ENCODE measurements at places on chromosomes 12 and 14.

DNA sequence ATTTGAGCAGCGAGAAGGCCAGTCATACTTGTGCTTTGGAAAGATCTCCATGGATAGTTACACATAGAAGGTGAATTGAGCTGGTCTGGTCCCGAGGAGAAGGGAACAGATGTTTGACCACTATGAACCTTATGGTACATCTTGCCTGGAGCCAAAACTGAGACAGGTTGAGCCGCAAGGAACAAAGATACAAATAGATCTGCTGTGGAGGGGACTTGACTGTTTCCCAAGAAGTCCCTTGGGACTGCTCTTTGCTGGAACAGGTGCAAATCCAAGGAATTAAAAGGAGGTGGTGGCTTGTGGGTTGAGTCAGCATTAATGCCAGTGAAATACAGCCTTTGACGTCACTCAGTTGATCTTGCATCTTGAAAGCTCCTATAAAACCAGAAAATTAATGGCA lies 68.8 kb upstream of the PRIMA1 start:
- H3K4me3 ChIP-seq, result no peak overlapping the region
- H3K27me3 ChIP-seq, result peaks cover 6% of the 10 kb centered on the region
- H3K27ac ChIP-seq, result peak overlapping the region; percentile 71
- peaks cover 4% of the 10 kb centered on the region for H3K4me1 ChIP-seq

- peaks cover 15% of the 10 kb centered on the region for H3K4me1 ChIP-seq
- no peaks in the 10 kb centered on the region for H3K27me3 ChIP-seq
- no peak overlapping the region for H3K27ac ChIP-seq
- H3K4me3 ChIP-seq, result no peak overlapping the region
- no peaks in the 10 kb centered on the region for H3K36me3 ChIP-seq
These were observed 60.9 kb downstream of the PLEKHA5 start for GRCh38 chr12:19190292-19191031.

DNA sequence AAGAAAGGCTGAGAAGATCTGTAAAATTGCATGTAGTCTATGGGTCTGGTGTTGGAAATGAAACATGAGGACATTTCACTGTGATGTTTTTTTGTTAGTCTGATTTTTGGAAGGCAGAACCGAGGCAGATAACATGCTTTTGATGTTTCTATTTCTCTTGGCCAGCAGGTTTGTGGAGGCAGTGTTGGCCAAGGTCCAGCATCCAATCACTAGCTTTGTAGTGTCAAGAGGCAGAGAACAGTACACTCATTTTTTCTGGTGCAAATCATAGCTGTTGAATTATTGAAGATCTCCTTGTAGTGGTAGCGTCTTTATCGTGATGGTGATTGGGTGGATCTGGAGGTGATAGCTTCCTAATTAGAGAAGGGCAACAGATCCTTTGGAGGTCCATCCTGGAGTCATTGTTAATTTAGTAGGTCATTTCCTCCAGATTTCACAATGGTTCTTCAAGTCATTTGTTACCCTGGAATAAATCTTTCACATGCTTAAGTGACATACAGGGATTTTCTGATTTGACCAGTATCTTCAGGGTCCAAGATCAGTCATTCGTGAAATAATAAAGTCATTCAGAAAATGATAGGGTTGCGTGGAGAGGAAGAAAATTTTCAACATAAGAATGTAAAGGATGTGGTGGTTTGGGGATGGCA lies 252.4 kb upstream of the CPNE8 start:
- no peak for DNase-seq
- H3K36me3 ChIP-seq, result no peaks in the 10 kb centered on the region
- H3K4me3 ChIP-seq, result no peak overlapping the region
- H3K27ac ChIP-seq, result no peak overlapping the region
- no peaks in the 10 kb centered on the region for H3K27me3 ChIP-seq

GRCh38 chr12:89245090-89245489 lies 107.2 kb downstream of the DUSP6 start:
- peak overlapping the region; percentile 7 for H3K27ac ChIP-seq
- H3K27me3 ChIP-seq, result no peaks in the 10 kb centered on the region
- no peak overlapping the region for H3K4me3 ChIP-seq

GRCh38 chr14:32675433-32675832 lies 263.2 kb upstream of the NPAS3 start:
- no peaks in the 10 kb centered on the region for H3K4me1 ChIP-seq
- no peaks in the 10 kb centered on the region for H3K27me3 ChIP-seq
- H3K4me3 ChIP-seq, result no peak overlapping the region

GRCh38 chr12:95117178-95117599 lies 43.8 kb upstream of the NR2C1 start:
- DNase-seq, result peak; percentile 74
- H3K27ac ChIP-seq, result no peak overlapping the region
- H3K36me3 ChIP-seq, result no peaks in the 10 kb centered on the region
- no peaks in the 10 kb centered on the region for H3K4me1 ChIP-seq
- no peak overlapping the region for H3K4me3 ChIP-seq

GRCh38 chr14:32826404-32827082 lies 112.1 kb upstream of the NPAS3 start:
- DNase-seq, result peak; percentile 27
- no peak overlapping the region for H3K27ac ChIP-seq
- no peaks in the 10 kb centered on the region for H3K4me1 ChIP-seq
- no peaks in the 10 kb centered on the region for H3K27me3 ChIP-seq

DNA sequence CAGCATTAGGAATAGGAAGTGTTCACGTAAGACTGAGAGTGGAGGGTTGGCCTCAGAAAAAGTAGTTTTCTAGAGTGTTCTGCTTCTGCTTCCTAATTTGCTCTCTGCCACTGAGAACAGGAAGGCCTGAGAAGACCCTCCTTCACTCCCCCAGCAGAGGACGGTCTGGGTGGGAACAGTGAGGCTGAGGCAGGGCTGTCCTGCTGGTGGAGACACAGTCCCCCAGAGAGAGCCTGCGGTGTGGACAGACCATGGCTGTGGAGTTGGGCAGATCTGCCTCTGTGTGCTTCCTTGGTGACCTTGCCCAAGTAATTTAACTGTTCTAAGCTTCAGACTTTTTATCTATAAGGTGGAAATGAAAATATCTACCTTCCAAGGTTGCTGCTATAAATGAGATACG lies 182.3 kb downstream of the DACT1 start:
- H3K4me1 ChIP-seq, result no peaks in the 10 kb centered on the region
- no peak overlapping the region for H3K4me3 ChIP-seq
- H3K27me3 ChIP-seq, result no peaks in the 10 kb centered on the region

- no peak overlapping the region for H3K27ac ChIP-seq
- H3K27me3 ChIP-seq, result no peaks in the 10 kb centered on the region
- H3K4me3 ChIP-seq, result no peak overlapping the region
- DNase-seq, result no peak
- no peaks in the 10 kb centered on the region for H3K4me1 ChIP-seq
These were observed 273.9 kb upstream of the RTL1 start for GRCh38 chr14:101177301-101177971.

DNA sequence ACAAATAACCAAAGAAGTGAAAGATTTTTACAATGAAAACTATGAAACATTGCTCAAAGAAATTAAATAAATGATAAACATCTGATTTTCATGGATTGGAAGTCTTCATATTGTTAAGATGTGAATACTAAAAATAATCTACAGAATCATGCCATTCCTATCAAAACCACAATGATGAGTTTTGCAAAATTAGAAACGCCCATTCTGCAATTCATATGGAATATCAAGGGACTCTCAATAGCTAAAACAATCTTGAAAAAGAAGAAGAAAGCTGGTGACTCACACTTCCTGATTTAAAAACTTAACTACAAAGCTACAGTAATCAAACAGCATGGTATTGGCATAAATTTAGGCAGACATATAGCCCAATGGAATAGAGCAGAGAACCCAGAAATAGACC lies 40.2 kb upstream of the CCT2 start:
- H3K4me3 ChIP-seq, result no peak overlapping the region
- peaks cover 6% of the 10 kb centered on the region for H3K36me3 ChIP-seq
- H3K27ac ChIP-seq, result no peak overlapping the region

- no peak overlapping the region for H3K27ac ChIP-seq
- no peak for DNase-seq
- no peak overlapping the region for H3K4me3 ChIP-seq
- no peaks in the 10 kb centered on the region for H3K27me3 ChIP-seq
- H3K4me1 ChIP-seq, result no peaks in the 10 kb centered on the region
- H3K36me3 ChIP-seq, result no peaks in the 10 kb centered on the region
These were observed 126.3 kb downstream of the MGST1 start for GRCh38 chr12:16473610-16474326.

DNA sequence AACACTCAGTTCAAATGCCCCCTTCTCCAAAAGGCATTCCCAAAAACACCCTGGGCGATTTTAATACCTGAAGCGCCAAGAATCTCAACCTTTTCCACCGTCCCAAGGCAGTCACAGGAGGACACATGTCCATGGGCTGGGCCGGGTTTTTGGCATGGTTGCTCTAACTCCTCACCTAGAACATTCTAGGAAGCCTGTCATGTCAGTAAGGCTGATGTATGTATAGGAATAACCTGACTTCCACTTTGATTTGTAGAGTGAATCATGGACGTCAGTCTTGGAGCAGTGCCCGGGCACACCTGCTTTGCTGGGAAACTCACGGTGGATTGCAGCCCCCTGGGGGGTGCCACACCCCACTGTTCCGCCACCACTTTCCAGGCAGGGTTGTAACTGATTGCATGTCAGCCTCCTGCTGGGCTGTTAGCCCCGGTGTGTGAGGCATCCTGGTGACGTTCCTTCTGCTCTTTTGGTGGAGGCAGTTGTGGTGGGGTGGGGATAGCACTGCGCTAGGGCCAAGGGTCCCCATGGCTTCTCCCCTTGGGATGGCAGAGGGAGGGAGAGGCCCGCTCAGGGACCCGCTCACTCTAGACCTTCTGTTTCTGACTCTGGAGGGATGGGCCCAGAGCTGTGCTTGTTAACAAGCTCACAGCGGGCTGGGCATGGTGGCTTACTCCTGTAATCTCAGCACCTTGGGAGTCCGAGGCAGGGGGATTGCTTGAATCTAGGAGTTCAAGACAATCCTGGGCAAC lies 35.2 kb upstream of the FAM181A start:
- no peaks in the 10 kb centered on the region for H3K4me1 ChIP-seq
- DNase-seq, result no peak
- H3K27me3 ChIP-seq, result no peaks in the 10 kb centered on the region
- no peaks in the 10 kb centered on the region for H3K36me3 ChIP-seq

DNA sequence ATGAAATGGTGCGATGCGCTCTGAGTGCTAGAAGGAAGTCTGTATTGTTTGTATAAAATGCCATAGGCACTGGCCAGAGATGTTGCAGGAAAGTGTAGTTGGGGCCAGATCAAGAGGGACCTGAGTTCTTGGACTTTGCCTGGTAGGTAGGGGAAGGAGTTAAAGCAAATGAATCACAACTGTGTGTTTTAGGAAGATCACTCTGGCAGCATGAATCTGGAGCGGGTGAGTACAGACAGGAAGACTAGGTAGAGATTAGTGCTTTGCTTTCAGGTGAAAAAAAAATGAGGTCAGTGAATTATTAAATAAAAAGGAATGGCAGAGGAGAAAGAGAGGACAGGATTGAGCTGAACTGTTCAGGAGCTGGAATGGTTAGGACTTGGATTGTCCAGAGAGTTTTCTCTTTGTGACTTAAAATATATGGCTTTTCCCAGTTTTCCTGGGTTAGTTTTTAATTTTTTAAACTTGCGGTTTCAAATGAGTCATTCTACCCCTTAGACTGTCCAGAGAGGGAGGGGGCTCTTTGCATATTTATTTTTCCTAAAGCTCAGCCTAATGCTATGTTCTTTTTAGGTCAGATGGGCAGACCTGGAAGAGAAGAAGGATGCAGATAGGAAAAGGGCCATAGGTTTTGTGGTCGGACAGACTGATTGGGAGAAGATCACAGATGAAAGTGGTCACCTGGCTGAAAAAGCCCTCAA lies 41.1 kb downstream of the PROX2 start:
- peaks cover 39% of the 10 kb centered on the region for H3K36me3 ChIP-seq
- no peaks in the 10 kb centered on the region for H3K27me3 ChIP-seq
- no peak for DNase-seq
- H3K4me3 ChIP-seq, result no peak overlapping the region
- H3K4me1 ChIP-seq, result no peaks in the 10 kb centered on the region
- H3K27ac ChIP-seq, result no peak overlapping the region

DNA sequence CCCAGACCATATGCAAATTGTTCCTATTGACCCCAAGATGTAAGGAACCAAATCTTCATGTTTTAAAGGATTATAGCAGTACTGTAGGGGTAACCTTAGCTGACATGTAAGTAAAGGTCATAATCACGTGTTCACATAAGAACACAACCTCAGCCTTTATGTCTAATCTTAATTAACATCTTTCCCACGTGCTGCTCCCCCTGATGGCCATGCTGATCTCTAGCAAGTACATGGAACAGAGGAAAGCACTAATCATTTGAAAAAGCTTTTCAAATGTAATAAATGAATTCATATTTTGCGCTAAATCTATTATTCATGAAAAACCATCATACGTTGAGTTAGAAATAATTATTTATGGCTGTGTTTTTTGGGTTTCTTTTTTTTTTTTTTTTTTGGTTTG lies 30.5 kb upstream of the ITPR2 start:
- no peak overlapping the region for H3K27ac ChIP-seq
- no peaks in the 10 kb centered on the region for H3K36me3 ChIP-seq
- DNase-seq, result no peak
- no peak overlapping the region for H3K4me3 ChIP-seq
- no peaks in the 10 kb centered on the region for H3K27me3 ChIP-seq

- DNase-seq, result peak; percentile 90
- no peaks in the 10 kb centered on the region for H3K36me3 ChIP-seq
- H3K27me3 ChIP-seq, result no peaks in the 10 kb centered on the region
These were observed 139.1 kb downstream of the ERC1 start for GRCh38 chr12:1130164-1130563.

DNA sequence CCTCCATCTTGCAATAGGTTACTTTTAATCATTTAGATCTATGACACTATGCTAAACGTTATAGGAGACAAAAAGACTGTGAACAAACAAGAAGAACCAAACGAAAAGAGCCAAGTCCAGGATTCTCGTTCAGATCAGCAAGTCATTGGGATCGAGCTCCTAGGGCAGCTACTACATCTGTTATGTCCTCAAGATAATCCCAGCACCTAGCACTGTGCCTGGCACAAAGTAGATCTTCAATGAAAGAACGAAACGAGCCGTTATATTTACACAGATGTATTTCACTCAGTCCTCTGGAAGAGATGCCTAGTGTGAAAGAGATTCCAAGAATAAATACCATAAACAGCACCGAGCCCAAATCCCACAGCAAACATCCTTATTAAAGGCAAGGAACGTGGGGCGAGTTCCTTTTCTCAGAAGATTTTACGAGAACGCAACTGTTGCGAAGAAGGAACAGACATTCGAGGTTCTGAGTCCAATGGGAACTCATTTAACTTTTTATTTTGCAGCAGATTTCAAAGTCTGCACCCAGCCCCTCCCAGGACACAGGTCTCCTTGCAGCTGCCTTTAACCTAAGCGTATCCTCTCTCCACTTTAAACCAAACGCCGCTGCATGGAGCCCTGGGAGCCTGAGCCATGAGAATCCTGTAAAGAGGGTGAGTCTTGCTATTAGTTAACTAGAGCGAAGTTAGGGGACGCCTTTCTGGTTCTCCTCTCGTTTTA lies 544 bp upstream of the TDP1 start:
- H3K4me3 ChIP-seq, result peak overlapping the region; percentile 93
- H3K27ac ChIP-seq, result peak overlapping the region; percentile 80
- H3K27me3 ChIP-seq, result no peaks in the 10 kb centered on the region
- no peaks in the 10 kb centered on the region for H3K36me3 ChIP-seq
- peaks cover 26% of the 10 kb centered on the region for H3K4me1 ChIP-seq

DNA sequence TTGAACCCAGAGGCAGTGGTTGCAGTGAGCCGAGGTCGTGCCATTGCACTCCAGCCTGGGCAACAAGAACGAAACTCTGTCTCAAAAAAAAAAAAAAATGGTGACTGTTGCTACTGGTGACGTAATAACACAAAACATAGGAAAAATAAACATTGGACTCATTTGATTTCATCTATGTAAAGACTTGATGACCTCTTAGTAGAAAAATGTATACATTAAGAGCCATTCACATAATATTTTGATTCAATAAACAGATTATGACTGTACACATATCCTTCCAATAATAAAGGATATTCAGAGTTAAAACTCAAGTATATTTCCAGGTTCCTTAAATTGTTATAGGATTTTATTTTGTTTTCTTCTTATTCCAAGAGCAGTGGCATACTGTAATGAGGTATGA lies 65.7 kb upstream of the AEBP2 start:
- no peak overlapping the region for H3K27ac ChIP-seq
- no peaks in the 10 kb centered on the region for H3K27me3 ChIP-seq
- peaks cover 93% of the 10 kb centered on the region for H3K36me3 ChIP-seq
- DNase-seq, result no peak
